Daoy (cell line): ENCODE measurements at places on chromosomes 7 and 10. TPM values are rescaled to one million over a fixed set of nuclear protein-coding genes. Genes with fewer than 3 reads are reported as not detected.

Gene NCAPG2
- 57.2 and 60.1 TPM in 2 replicates for total RNA-seq

Gene FAM25A
- not detected in 2 replicates for total RNA-seq

GRCh38 chr10:93598157-93598556 lies 2.9 kb downstream of the RBP4 start:
- DNase-seq = no peak

DNA sequence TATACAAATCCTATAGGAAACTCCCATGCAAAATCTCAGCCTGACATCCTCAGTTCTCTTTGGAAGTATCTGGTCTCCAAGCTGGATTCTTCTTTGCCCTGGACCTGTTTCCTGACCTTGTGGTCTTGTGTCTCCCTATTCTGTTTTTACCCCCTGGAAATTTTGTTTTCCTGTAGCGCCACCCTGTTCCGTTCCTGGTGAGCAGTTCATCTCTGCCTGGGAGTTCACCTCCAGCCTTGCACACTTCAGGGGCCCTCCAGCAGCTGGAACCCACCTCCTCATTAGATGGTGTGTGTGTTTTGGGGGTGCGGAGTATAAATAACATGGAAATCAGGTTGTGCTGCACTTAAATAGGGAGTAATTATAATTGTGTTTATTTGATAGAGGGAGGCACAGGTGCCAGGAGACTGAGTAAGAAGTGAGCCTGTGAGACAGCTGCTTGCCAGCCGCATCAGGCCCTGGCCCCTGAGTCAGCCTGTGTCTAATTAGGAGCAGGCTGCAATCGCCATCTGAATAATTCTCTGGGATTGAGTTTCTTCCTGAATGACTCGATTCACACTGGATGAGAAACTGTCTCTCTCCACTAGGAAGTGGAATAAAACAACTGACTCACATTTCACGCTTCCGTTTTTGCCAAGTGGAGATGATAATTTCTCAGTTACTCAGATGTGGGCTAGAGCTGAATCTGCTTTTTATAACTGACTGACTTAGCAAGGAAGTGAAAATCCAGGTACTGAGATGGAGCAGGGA lies 69.4 kb upstream of the HECTD2 start:
- DNase-seq = peak; percentile 88

DNA sequence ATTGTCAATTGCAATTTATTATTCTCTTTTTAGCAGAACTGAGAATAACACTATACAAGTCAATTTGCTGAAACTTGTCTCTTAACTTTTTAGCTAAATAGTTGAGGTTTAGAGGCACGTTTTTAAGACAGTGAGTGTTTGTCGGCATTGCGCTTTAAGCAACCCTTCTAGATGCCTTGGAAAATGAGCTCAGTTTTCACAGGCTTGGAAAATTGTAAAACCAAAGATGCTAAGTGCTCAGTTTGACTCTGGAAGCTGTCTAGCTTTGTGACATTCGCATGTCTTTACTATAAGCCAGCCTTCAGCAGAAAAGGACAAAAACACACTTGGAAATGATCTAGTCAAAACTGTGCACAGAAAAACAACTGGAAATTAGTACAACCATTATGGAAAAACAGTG lies 500.4 kb downstream of the NEBL start:
- no peak for DNase-seq
